Skeletal muscle tissue (tissue), 5 donors: ENCODE measurements at places on chromosomes 7 and 10. TPM values are rescaled to one million over a fixed set of nuclear protein-coding genes. Genes with fewer than 3 reads are reported as not detected.

Gene PLOD3
- total RNA-seq = 20.9 TPM

Gene SLC13A1
- not detected for total RNA-seq

Gene TMEM72
- total RNA-seq = under 0.01 TPM

Gene ZCCHC24
- total RNA-seq = 20.9 TPM

Gene GALNT17
- total RNA-seq = 24.5 TPM

Gene GIMAP7
- 4.2 TPM for total RNA-seq

Gene PNLIPRP1
- not detected for total RNA-seq
